K562 (cell line): ENCODE measurements at places on chromosomes 11 and 22.

DNA sequence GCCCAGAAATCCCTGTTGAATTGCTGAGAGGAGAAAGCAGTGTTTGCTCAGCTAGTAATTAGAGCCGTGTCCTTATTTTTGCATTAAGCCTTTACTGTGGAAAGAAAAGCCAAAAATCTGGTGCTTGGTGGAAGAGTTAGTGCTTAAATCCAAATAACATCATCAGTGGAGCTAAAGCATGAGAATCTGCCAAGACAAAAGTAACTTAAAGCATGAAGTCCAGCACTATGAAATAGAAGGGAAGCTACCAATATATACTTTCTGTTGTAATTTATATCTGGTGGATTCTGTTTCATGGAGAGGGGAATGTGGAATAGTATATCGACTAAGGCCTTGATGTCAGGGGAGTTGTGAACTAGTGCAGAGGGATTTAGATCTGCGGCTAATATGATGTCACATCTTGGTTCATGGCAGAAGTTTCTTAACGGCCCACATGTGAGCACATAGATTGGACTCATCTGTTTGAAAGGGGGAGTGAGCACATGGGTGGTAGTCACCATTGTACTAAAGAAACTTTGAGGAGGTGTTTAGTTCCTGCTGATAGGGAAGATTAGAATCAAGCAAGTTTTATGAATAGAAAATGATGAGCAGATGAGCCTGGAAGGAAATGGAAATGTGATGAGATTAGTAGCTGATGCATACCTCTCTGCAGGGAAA is 224.4 kb upstream of the MTNR1B start:
- DNase-seq: no peak

DNA sequence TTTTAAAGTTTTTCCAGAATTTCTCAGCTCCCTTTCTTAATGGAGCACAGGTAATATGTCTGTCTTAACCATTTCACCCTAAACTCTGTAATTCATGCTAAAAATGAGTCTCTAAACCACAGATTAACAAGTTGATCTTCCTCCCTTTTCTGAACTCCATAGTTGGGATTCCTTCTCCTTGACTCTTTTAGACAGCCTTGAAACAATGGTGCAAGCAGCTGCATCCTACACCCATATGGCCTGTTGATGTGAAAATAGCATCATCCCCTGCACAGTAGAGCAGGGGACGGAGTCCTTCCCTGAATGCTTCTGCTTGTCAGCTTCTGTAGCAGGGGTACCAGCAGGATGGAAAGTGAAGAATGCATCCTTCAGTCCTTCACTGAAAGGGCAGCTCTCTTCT is 192.8 kb upstream of the SORL1-AS1 start:
- no peak for DNase-seq

DNA sequence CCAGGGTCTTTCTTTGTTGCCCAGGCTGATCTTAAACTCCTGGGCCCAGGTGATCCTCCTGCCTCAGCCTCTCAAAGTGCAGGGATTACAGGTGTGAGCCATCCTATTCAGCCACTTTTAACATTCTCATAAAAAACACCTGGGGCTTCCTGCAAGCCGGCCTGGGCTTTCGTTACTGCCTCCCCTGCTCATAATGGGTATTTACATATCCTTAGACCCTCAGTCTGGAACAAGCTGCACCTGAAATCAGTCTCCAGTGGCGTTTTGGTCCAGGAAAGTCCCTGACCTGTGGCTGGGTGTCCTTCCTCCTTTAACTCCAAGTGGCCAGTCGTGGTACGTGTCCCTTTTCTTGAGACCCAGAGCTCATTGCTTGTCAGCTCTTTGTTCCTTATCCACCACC is 320.7 kb downstream of the TMEM135 start:
- DNase-seq: no peak

- DNase-seq: no peak
Measured at GRCh38 chr11:111632516-111633220, 30.4 kb downstream of the SIK2 start.
